PC-3 (cell line): ENCODE measurements at places on chromosomes 5 and 9. TPM values are rescaled to one million over a fixed set of nuclear protein-coding genes. Genes with fewer than 3 reads are reported as not detected.

Gene DDX4
- total RNA-seq, result not detected in 2 replicates

Gene OBP2B
- total RNA-seq, result not detected in 2 replicates

Gene OR13C3
- not detected in 2 replicates for total RNA-seq

Gene OR1J4
- total RNA-seq, result not detected in 2 replicates

Gene SVEP1
- total RNA-seq, result 0.04 and 0.17 TPM in 2 replicates

Gene C6
- total RNA-seq, result not detected in 2 replicates

Gene KIAA0825
- 0.07 and 0.23 TPM in 2 replicates for total RNA-seq

Gene PKD2L2
- total RNA-seq, result not detected in 2 replicates

Gene LHX2
- total RNA-seq, result 1.1 TPM in 2 replicates

Gene GMCL2
- not detected in 2 replicates for total RNA-seq

Gene ITK
- 0.58 and 0.69 TPM in 2 replicates for total RNA-seq

Gene GAS1
- not detected in 2 replicates for total RNA-seq

Gene TMEFF1
- not detected in 2 replicates for total RNA-seq

Gene FAM78A
- 0.07 and 0.40 TPM in 2 replicates for total RNA-seq

Gene HAPLN1
- total RNA-seq, result 7.8 and 11.2 TPM in 2 replicates

Gene RAD23B
- 67.9 and 74.6 TPM in 2 replicates for total RNA-seq

Gene AQP3
- total RNA-seq, result 5.1 and 9.6 TPM in 2 replicates

- DNase-seq, result no peak
Measured at GRCh38 chr9:69325409-69326212, 596 bp downstream of the ENTREP1 start.

DNA sequence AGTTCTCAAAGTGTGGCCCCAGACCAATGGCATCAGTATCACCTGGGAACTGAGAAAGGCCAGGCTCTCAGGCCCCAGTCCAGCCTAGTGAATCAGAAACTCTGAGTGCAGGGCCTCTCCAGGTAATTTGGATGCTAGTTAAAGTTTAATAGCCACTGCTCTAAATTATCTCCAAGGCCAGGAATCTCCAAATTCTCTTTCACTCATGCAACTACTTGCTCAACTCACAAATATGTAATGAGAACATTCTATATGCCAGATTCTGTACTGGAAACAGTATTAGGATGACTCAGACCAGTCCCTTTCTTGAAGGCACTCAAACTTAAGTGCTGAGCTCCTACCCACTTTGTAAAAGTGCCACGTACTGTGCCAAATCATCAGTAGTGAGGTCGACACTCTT lies 84.6 kb downstream of the PAPPA start:
- peak; percentile 11 for DNase-seq

GRCh38 chr9:17532461-17532860 lies 46.4 kb upstream of the SH3GL2 start:
- no peak for DNase-seq

GRCh38 chr9:5784526-5785315 lies 48.2 kb downstream of the ERMP1 start:
- no peak for DNase-seq

DNA sequence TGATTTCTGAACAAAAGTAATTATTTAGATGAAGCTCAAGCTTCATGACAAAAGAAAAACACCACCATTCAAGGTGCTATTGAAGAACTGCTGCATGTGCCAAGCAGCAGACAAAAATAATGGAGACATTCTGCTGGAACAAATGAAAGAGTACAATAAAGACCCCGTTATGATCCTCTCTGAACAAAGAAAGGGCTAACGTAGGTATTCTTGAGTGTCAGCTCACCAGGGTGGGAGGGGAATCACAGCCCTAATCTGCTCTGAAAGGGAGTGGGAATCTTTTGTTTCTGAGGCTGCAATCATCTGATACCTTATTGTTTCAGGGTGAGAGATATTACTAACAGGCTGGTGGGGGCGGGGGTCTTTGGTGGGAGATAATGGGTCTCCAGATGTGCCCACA lies 15.4 kb downstream of the CEMIP2 start:
- no peak for DNase-seq

DNA sequence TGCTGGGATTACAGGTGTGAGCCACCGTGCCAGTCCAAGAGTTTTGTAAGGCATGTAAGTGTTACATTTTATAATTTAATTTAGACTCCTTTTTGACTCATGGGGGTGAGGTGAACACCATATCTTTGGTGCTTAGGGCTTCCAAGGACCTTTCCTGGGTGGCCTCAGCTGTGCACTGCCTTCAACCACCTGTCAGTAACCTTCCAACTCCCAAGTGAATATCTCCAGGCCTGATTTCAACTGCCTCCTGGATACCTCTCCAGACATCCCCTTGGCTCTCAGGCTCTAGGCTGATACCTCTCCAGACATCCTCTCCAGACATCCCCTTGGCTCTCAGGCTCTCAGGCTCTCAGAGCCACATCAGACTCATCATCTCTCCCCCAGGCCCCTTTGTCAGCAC lies 30.9 kb upstream of the TTLL11 start:
- DNase-seq, result no peak

- DNase-seq, result no peak
Measured at GRCh38 chr5:149496166-149496565, 55.1 kb downstream of the CSNK1A1 start.

DNA sequence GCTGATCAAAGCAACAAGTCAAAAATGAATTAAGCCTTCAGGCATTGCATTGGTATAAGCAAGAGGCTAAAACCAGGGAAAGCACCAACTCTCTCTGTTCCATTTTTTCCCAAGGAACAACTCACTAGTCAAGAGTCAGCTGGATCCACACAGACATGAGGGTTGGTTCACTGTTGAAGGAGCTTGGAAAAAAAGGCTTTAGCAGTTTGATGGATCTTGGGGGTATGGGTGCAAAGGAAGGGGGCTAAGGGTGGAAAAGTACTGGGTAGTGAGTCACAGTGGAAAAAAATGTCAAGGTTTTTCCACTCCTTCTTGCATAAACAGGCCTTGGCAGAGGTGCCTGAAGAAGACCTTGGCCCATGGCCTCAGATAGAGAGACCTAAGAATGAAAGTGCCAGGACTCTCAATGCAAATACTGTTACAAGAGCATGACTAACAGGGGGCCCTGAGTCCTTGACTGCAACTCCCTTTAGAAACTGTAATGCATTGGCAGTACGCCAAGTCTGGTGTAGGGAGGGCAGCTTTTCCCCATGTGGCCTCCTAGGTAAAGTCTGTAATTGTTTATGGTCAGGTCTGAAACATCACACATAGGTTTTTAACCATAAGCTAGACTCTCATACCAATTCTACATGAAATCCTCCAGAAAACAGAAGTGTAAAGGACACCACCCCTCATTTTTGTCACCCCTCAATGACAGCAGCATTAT lies 23.7 kb downstream of the ACTL7A start:
- DNase-seq, result peak; percentile 80

DNA sequence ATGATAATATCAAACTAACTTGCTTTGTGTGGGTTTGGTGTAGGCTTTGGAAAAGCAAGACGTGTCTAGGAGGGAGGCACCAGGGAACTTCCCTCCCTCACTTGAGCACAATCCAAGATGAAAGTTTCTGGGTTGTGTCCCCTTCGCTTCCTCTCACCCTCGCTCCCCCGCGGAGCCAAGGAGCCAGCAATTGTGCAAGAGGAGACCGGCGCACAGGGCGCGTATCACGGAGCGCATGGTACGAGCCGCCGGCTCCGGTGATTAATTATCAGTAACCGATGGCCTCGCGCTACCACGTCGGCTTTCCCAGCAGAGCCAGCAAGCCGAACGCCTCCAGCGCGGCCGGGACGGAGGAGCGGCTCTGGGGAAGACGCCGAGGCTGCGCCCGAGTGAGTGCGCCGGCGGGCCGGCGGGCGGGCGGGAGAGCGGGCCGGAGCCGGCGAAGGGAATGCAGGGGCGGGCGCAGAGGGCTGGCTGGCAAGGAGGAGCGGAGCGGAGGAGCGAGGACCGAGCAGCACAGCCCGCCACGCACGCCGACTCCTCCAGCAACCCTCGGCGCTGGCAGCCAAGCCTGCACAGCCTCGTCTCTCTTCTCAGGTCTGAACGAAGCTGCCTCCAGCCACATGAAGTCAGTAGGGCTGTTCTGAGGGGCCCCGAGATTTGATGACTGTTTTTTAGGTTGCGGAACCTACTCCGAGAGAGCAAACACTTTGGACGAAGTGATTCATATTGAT lies 143.6 kb downstream of the BNC2 start:
- DNase-seq, result peak; percentile 71

DNA sequence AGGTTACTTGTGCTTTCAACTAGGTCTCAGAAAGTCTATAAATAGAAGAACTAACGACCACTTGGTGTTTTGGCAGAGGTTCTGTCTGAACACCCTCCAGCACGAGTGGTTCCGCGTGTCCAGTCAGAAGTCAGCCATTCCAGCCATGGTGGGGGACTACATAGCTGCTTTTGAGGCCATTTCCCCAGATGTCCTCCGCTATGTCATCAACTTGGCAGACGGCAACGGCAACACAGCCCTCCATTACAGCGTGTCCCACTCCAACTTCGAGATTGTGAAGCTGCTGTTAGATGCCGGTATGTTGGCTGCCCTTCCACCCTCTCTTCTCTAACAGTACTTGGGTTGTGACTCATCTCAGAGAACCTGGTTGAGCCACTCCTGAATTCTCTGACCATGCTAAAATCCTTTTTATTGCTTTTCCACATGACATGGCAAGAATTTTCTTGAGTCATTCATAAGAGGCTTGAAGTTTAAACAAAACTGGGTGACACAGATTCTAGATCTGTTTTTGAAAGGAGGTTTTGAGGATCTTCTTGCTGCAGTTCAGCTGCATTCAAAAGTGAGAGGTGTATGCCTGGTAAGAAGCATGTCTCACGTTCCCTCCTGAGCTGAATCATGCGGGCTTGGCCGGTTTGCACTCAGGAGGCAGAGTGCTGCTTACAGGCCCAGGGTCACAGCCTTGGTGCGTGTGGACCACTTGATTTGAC lies 103.1 kb upstream of the DMRT1 start:
- DNase-seq, result peak; percentile 94

GRCh38 chr9:104987743-104988142 lies 59.8 kb upstream of the ABCA1 start:
- DNase-seq, result peak; percentile 47

- DNase-seq, result no peak
Measured at GRCh38 chr9:135000647-135001245, 83.0 kb upstream of the FCN1 start.

DNA sequence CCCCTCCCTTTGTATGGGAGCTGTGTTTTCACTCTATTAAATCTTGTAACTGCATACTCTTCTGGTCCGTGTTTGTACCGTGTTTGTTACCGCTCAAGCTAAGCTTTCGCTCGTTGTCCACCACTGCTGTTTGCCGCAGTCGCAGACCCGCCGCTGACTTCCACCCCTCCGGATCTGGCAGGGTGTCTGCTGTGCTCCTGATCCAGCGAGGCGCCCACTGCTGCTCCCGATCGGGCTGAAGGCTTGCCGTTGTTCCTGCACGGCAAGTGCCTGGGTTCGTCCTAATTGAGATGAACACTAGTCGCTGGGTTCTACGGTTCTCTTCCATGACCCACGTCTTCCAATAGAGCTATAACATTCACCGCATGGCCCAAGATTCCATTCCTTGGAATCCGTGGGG lies 6.6 kb upstream of the GNE start:
- DNase-seq, result no peak

DNA sequence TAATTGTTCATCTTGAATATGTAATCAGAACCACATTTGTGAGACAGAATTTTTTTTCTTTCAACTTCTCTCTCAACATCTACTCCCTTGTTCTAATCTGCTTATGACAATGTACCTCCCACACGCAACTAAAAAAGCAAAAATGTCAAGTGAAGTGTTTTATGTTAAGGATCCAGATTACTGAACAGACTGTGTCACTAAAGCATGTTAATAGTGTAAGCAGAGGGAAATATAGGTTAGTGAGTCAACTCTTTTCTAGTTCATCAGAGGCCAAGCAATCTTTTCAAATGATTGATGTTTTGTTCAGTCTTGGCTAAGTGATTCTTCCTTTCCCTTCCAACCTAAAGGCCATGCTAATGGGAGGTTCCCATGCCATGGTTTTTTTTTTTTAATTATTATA lies 34.7 kb upstream of the IDNK start:
- no peak for DNase-seq

- DNase-seq, result no peak
Measured at GRCh38 chr9:85268131-85268530, 473.6 kb downstream of the AGTPBP1 start.

DNA sequence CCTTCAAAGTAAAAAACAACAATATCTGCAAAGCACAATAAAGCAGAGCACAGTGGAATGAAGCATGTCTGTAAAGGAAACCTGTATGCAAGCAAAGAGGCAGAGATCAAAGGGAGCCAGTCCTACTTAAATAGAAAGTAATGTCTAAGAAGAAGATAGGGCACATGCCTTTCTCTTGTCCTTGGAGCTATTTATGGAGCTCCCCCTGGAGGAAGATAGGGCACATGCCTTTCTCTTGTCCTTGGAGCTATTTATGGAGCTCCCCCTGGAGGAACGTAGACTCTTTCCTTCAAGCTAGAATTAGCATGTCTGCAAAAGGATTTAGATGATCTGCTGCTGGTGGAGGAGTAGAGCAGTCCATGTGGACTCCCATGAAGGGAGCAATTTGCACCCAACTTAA lies 168.1 kb upstream of the RASEF start:
- no peak for DNase-seq

GRCh38 chr5:95725937-95726810 lies 5.0 kb upstream of the RHOBTB3 start:
- no peak for DNase-seq

GRCh38 chr9:33645706-33646105 lies 121.7 kb downstream of the ANKRD18B start:
- no peak for DNase-seq

DNA sequence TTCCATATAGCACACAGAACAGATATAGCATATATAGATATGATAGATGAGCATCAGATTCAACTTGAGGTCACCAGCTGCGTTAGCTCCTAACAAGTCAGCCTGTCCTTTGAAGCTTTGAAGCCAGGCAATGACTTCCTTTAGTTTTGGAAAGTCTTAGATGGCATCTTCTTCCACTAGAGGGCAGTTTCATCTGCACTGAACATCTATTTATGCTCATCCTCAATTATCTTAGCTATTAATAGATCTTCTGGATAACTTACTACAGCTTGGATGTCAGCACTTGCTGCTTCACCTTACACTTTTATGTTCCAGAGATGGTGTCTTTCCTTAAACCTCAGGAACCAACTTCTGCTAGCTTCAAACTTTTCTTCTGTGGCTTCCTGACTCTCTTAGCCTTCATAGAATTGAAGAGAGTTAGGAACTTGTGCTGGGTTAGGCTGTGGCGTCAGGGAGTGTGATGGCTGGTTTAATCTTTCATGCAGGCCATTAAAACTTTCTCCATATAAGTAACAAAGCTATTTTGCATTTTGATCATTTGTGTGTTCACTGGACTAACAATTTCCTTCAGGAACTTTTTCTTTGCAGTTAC lies 1401.4 kb downstream of the EFNA5 start:
- DNase-seq, result peak; percentile 65

DNA sequence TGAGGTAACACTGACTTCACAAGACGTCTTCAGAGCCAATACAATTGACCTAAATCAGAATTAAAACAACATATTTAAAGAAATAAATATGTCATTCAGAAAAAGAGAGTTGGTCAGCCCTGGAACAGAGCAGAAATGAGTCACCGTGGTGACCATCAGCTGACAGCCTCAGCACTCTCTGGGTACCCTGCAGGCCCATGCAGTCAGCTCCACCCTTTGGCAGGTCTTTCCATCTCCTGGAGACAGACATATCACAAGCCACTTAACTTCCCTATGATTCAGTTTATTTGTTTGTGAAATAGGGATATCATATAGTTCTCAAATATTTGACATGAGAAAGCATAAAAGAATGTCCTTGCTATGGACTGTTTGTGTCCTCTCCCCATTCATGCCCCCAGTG lies 151.6 kb upstream of the MEF2C start:
- DNase-seq, result peak; percentile 95
